Activated naive CD4-positive, alpha-beta T cell (primary cell): ENCODE measurements at places on chromosomes 2 and 18.
A peak's percentile ranks its signal among the peaks of the same experiment; 100 is the strongest.

DNA sequence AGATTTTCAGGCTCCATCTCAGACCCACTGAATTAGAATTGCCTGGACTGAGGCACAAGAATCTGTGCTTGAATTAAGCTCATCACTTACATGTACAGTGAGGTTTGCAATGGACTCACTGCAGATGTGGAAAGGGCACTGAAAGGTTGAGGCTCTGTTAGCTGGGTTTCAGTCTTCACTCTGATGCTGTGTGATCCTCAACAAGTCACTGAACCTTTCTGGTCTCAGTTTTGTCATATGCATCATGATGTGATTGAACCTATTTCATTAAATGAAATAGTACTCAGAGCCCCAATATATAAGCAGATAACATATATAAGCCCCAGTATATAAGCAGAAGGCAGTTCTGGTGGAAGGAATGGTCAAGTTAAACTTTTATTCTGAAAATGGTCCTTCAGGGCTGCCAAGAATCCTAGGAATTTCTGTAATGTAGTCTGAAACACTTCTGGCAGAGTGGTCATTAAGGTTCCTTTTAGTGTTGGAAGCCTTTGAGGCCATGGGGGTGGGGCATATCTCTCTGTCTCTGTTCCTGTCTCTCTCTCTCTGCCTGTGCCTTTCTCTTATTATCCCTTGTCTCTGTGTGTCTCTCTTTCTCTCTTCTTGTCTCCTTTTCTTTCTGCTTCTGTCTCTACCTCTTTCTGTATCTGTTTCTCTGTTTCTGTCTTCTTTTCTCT is 110.4 kb downstream of the ADCYAP1 start:
- no peak for DNase-seq

- no peak for DNase-seq
Measured at GRCh38 chr2:180412219-180412618, 405.1 kb upstream of the CWC22 start.

- no peak for DNase-seq
Measured at GRCh38 chr18:26547646-26548414, 523 bp downstream of the KCTD1 start.

DNA sequence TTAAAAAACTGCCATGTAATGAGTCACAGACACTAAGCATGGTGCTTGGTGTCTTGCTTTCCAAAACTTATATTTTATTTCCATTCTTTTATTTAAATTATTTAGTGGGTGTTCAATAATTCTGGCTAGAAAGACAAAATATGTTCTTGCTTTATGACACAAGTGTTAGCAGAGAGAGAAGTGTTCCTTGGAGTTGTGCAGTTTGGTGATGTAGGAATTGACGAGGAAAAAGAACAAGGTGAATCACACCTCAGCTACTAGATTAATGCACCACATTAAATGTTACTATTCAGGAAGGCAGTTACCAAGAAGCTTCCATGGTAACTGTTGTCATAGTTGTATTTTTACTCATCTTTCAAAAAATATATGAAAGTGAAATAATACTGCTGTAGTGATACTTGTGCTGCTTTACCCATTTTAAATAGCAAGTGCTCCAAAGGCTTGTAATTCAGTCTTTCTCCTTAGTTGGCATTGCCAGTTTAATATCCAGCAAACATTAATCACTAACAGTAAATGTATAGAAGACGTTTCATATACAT is 28.3 kb downstream of the ADAM23 start:
- no peak for DNase-seq

GRCh38 chr2:151520976-151521375 is 111.3 kb downstream of the RIF1 start:
- DNase-seq, result no peak

DNA sequence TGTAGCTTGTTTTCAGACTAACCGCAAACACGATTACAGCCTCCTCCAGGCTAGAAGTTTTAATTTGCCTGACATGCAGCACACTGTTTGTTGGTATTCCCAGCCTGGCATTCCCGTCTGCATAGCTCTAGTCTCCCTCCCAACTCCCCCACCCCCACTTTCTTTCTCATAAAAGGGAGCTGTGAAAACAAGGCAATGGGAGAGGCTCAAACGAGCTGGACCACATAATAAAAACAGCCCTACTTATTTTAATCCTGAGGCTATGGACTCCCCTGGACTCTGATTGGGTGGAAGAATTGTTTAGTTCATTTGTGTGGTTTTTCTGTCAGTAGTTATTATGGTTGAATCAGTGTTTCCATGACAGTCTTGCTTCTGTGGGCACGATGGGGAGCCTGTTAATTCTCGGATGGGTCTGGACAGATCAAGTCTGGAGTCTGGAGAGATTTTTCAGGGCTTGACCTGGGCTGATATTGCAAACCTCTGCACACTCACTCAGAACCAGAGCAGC is 1.2 kb downstream of the STON1 start:
- no peak for DNase-seq

- DNase-seq, result no peak
Measured at GRCh38 chr2:44941551-44942234, at the start of gene SIX3. Gene SIX3 (plus strand): TSS chr2:44941702. CDS start chr2:44942105, 403 bp downstream.

DNA sequence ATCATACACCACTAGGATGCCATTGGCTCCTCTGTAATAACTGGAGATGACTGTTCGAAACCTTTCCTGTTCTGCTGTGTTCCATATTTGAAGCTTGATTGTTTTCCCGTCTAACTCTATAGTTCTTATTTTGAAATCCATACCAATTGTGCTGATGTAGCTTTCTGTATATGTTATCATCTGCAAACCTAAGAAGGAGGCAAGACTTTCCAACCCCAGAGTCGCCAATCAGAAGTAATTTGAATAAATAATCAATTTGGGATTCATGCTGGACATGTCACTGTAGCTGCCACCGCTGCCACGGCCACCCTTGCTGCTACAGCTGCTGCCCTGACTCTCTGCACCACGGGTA is 20.7 kb downstream of the STAT1 start:
- DNase-seq, result no peak

DNA sequence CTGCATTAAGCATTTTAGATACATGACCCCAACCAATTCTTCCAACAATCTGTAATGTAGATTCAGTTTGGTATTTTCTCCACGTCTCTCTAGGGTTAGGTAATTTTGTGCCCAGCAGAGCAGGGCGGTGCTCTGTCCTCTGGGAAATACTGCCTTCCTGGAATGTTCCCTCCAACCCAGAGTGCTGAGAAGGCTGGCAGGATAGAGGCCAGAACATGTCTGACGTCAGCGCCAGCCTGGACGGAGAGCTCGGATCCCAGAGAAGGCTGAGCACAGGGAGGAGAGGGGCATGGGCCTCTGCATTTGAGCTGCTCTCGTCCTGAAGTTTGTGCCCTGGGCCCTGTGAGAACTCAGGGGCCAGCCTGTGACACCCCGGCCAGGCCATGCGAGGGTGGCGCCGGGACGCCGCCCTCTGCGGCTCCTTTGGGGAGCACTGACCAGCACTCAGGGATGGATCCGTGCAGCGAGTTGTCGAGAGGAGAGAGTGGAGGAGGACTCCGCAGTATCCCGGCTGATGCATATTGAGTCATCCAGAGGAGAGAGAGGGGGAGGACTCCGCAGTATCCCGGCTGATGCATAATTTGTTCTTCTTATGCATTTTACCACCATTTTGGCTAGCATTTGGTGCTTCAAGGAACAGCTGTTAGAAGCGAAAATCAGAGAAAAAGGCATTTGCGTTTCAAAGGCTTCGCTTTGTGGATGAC is 80.0 kb upstream of the PXDN start:
- no peak for DNase-seq

- peak; percentile 8 for DNase-seq
Measured at GRCh38 chr18:10787293-10787901, 261.6 kb downstream of the NAPG start.

GRCh38 chr2:224442071-224442967 is 40.4 kb upstream of the FAM124B start:
- DNase-seq, result no peak

- DNase-seq, result no peak
Measured at GRCh38 chr2:10283106-10284062, 19.3 kb upstream of the HPCAL1 start.

DNA sequence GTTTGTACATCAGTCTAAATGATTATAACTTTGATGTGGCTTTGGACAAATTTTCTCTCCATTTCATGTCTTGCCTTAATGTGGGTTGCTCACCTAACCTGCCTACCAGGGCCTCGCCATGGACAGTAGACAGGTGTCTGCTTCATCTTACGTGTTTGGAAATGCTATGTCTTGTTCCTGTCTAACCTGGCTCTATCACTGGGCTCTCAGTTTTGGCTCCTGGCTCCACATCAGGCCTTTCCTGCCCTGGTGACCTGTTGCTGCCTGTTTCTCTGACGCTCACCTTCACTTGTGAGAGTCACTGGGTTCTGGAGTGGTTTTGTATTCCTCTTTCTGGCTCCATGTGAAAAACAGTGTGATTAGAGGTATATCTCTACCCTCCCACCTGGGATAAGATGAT is 65.9 kb downstream of the PHLPP1 start:
- DNase-seq, result no peak
